ENCODE measurements at places on chromosomes 2 and 18.

DNA sequence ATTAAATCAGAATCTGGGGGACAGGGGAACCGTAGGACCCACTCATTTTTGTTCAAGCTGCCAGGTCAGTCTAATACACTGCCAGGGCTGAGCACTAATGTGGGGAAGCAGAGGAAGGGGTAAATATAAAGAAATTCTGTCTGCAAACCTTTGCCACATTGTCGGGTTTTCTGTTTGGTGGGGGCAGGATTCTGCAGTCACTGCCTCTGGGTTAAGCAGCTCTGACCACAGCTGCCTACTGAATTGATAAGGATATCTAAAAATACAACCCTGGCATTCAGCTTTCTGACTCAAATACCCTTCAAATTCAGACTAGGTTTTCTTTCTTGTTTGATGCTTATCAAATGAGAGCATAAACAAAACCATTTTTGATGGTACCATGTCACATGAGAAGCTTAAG lies 6.0 kb downstream of the DNER start:
- no peak for ATAC-seq

GRCh38 chr2:113164930-113165585 lies 8.7 kb upstream of the PSD4 start:
- no peak for ATAC-seq

- ATAC-seq, result no peak
These were observed 37.8 kb upstream of the ATP6V1B1 start for GRCh38 chr2:70897977-70898226.

- no peak for ATAC-seq
These were observed 51.2 kb downstream of the MBP start for GRCh38 chr18:77081390-77081778.

DNA sequence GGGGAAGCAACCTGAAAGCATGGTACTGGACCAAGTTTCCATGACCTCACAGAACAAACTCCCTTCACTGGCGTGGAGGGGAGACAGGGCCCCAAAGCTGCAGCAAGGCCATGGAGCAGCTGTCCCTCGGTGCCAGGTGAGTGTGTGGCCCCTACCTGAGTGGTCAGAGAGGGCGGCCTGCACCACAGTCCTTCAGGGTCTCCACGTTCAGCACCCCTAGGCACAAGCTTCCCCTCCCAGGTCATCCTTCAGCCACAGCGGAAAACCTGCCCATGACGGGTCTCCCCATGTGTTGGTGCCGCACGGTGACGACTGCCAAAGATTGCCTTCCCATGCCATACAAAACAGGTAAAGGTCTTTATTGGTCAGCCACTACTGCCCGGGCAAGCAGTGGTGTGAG lies 201.6 kb downstream of the MGAT5 start:
- no peak for ATAC-seq

- ATAC-seq, result no peak
These were observed 251.8 kb downstream of the AGAP1 start for GRCh38 chr2:235745597-235745996.

DNA sequence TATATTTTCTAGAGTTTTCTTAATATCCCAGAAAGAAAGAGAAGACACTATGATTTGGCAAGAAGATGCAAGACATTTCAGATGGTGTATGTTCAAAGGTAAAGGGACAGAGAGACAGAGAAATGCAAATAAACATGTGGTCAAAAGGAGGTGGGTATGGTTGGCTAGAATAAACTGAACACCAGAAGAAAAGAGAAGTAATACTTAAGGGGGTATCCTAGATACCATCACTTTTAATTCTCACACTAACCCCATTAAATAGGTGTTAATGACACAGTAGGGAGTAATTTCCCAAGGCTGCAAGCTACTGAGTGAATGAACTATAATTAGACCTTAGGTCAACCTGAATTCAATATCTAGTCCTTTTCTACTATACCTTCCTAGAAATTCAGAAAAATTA lies 111.2 kb upstream of the CD226 start:
- peak; percentile 78 for ATAC-seq

DNA sequence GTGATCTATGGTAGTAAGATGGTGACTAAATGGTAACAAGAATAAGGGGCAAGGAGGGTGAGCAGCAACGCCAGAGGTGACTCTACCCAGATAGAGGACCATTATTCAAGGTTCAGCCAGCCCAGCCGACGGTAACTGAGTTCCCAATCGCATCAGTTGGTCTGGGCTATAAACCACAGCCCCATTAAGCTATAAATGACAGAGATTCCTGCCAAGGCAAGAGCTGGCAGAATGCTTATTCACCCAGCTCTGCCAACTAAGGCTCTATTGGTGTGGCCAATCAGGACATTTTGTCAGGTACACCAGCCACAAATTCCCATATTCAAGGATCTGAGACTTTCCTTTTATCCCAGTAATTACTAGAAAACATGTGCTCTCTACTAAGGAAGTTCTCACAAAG lies 3.6 kb downstream of the CHN1 start:
- no peak for ATAC-seq

GRCh38 chr2:226991663-226992062 lies 155.8 kb downstream of the RHBDD1 start:
- ATAC-seq, result no peak

GRCh38 chr2:36137612-36138011 lies 218.0 kb upstream of the CRIM1 start:
- ATAC-seq, result no peak

- no peak for ATAC-seq
These were observed 111.8 kb upstream of the CAB39 start for GRCh38 chr2:230600881-230601280.

DNA sequence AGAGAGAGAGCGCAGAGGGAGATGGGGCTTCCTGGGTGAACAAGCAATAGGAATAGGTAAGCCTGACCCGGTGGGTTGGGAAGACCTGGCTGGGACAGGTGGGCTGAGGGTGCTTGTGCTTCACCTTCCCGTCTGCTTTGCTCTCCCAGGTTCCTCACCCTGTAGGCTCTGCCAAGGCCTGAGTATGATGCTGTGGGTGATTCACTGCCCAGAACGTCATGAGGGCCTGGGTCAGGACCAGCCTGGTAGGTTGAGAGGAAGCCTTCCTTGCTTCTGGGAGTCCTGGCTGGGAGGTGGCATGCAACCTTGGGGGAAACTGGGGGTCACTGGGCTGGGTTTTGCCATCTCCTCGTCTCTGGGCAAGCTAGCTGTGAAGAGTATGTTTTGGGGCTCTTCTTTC lies 220.2 kb upstream of the APCDD1 start:
- no peak for ATAC-seq

- peak; percentile 57 for ATAC-seq
These were observed 19.6 kb downstream of the UGP2 start for GRCh38 chr2:63861220-63861822.

DNA sequence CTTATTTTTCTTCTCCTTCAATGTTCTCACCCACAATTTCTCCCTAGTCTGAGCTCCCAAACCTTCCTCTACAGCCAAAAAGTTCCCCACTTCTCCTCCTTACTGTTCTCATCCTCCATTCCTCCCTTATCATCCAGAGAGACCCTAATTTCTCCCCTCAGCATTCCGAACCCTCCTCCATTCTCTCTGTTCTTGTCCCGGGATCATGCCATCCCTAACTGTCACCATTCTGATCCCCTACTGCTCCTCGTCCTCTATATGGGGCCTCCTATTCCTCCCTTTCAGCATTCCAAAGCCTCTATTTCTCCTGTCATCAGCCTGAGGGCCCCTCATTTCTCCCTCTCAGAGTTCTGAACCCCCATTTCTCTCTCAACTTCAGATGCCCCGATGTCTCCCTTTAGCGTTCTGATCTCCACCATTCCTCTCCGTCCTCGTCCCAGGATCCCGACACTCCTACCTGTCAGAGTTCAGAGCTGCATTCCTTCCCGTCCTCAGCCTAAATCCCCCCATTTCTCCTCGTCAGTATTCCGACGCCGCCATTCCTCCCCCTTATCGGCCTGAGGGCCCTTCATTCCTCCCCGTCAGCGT lies 522 bp downstream of the MBD1 start:
- no peak for ATAC-seq

GRCh38 chr18:23881778-23882177 lies 132.8 kb upstream of the TTC39C start:
- no peak for ATAC-seq

DNA sequence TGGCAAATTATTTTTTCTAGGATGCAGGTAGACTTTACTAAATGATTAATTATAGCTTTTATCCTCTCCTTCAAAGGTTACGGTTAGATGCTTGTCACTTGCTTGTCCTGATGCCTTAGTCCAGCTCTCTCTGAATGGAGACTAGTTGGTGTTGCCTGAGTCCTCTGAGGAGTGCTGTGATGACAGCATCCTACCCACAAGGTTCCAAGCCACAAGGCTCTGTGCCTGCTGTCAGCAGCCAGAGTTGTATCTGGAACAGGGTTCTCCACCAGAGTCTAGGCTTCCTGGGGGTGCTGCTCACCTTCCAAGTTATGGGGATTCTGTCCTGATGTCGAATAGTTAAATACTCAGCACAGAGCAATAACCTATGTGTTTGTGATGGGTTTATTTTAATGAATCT lies 125.7 kb downstream of the GALNT1 start:
- ATAC-seq, result no peak

DNA sequence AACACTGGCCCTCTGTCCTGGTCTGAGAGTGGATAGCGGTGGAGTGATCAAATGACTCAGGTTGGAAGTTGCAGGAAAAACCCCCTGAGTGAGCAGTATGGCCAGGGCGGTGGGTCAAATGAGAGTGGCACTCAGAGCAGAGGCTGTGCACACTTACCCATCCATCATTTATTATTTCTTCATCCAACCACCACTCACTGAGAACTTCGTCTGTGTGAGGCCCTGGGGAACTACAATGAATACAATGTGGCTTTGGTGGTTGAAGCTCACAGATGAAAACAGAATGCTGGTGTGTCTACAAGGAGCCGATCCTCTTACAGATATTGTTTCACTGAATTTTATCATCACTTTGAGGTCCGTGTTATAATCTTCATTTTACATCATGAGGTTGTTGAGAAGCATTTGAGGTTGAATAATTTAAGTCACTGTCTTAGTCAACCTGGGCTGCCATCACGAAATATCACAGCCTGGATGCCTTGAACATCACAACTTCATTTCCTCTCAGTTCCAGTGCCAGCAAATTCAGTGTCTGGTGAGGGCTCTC lies 73.4 kb upstream of the ID2 start:
- peak; percentile 58 for ATAC-seq

GRCh38 chr2:138707392-138708074 lies 72.7 kb downstream of the NXPH2 start:
- no peak for ATAC-seq

DNA sequence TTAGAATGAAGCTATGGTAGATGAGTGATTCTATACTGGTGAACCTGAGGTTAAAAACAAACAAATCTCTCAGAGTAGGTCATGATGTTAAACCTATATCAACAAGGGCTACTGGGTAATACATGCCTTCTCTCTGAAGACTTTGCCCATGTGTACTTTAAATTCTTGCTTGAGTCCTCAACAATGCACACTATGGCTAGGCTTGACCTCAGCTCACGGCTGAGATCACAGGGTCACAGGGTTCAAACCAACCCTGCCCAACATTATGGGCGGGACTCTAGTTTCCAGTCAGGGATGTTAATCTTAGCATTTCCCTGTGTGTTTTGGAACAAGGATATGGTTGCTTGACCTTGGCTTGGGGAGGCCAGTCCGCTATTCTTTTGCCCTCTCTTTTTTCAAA lies 7.7 kb downstream of the CD28 start:
- no peak for ATAC-seq

DNA sequence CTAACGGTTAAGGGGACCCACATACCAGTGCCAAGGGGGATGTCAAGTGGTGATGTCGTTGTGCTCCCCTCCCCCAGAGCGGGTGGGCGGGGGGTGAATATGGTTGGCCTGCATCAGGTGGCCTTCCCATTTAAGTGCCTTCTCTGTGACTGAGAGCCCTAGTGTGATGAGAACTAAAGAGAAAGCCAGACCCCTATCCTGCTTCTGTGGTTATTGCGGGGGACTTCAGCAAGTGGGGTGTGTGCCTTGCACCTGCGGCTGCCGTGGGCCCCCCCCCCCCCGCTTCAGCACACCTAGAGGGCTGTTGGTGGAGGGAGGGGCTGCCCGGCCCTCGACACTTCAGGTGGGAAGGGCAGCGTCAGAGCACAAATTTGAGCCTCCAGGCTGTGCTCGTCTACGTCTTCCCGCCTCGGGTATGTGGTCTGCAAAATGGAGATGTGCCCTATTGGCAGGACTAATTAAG lies 6.1 kb downstream of the CTDSP1 start:
- ATAC-seq, result no peak

- no peak for ATAC-seq
These were observed 15.2 kb downstream of the HIBCH start for GRCh38 chr2:190304404-190304803.

DNA sequence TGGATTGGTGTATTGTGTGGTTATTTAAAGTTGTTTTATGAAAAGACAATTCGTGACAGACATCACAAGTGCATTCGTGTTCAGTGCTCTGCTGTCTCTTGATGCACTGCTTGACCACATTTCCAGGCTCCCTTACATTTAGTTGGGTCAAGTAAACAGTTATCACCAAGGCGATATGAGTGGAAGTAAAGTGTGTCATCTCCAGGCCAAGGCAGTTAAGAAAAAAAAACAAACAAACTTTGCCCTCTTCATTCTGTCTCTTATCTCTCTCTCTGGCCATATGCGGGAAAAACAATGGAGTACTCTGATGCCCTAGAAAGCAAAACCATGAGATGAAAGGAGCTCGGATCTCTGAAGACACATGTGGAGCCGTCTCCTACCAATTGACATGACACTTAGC lies 131.1 kb downstream of the DSEL start:
- ATAC-seq, result no peak

DNA sequence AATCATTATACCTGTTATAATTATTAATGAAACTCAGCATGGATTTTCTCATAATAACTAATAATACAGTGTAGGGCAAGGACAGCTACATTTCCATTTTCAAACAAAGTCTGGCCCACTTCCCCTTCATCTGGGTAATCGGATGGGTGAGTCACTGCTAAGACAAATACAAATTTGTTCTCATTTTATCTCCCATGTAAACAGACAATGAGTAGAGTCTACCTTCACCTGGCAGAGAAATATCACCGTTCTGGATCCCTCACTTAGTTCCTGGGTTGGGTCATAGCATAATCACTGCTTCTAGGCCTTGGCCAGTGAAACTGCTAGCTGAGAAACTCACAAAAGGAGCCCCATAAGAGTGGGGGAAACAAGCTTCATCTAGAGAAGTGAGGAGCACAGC lies 9.2 kb downstream of the CNTNAP5 start:
- no peak for ATAC-seq

DNA sequence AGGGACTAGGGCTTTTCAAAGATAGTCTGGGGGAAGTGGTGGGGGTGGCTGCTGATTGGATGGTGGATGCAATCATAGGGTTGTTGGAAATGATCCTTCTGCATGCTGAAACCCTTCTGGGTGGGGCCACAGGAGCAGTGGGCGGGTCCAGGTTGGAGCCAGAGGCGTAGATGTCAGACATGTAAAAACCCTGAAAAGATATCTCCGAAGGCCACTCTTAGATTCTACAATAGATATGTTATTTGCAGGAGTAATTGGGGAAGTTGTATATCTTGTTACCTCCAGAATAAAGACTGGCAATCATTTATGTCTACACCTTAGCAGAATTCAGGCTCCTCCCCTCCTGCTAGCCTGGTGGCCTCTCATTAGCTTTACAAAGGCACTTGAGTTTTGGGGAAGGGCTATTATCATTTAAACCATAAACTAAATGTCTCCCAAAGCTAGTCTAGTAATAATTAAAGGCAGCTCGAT lies 8.2 kb upstream of the FAM98A start:
- ATAC-seq, result no peak
